ENCODE measurements at places on chromosomes 12 and 14.
A peak's percentile ranks its signal among the peaks of the same experiment; 100 is the strongest.

DNA sequence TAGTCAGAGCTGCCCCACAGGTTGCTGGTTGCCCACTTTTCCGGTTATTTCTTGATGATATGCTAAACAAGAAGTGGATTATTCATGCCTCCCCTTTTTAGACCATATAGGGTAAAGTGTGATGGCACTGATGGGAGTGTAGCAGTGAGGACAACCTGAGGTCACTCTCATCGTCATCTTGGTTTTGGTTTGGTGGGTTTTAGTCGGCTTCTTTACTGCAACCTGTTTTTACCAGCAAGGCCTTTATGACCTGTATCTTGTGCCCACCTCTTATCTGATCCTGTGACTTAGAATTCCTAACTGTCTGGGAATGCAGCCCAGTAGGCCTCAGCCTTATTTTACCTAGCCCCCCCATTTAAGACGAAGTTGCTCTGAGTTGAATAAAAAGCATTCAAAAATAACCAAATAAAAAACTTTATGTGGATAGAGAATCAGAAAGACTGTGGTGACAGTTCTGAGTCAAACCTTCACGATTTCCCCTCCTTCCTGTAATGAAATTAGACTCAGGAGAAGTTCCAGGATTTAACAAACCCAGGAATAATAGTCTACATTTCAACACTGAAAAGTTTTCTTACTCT lies 144.2 kb downstream of the PAWR start:
- DNase-seq, result peak; percentile 46

DNA sequence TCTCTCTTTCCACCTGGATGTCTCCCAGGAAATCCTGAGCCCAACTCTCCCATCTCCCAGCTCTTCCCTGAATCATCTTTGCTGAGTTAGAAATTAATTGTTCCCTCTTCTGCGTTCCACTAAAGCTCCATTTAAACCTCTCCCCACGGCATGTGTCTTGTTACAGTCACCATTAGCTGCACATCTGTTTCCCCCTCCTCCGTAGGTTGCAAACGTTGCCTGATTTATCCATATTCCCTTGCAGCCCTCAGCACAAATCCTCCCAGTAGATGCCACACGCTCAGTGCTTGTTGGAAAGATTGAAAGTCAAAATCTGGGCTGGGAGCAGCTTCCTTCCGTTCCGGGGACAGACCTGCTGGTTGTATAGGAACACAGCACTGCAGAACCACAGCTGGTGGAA lies 90.4 kb downstream of the SLC24A4 start:
- DNase-seq, result no peak

DNA sequence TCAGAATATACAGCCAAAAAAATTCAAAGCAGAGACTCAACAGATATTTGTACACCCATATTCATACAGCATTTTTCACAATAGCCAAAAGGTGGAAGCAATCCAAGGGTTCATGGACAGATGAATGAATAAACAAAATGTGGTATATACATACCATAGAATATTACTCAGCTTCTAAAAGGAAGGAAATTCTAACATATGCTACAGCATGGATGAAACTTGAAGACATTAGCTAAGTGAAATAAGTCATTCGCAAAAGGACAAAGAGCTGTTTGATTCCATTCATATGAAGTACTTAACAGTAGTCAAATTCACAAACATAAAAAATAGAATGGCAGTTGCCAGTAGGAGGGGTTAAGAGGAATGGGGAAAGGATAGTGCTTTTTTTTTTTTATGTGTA lies 91.8 kb upstream of the ARID2 start:
- peak; percentile 53 for DNase-seq

DNA sequence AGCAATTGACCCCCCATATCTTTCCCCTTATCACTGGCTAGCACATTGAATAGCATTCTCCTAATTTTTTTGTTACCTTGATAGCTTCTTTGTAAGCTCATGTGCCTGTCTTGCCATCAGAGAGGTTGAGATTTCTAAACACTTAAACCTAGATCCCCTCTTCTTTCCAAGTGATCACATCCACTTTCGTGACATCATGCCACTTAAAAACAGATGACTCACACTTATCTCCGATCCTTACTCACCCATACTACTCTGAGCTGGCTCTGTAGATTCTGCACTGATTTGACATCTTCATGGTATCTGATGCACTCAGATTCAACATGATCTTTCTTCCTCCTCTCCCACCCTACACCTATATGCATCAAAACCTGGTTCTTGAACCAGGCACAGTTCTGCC lies 10.5 kb downstream of the GPR137C start:
- DNase-seq, result peak; percentile 51

DNA sequence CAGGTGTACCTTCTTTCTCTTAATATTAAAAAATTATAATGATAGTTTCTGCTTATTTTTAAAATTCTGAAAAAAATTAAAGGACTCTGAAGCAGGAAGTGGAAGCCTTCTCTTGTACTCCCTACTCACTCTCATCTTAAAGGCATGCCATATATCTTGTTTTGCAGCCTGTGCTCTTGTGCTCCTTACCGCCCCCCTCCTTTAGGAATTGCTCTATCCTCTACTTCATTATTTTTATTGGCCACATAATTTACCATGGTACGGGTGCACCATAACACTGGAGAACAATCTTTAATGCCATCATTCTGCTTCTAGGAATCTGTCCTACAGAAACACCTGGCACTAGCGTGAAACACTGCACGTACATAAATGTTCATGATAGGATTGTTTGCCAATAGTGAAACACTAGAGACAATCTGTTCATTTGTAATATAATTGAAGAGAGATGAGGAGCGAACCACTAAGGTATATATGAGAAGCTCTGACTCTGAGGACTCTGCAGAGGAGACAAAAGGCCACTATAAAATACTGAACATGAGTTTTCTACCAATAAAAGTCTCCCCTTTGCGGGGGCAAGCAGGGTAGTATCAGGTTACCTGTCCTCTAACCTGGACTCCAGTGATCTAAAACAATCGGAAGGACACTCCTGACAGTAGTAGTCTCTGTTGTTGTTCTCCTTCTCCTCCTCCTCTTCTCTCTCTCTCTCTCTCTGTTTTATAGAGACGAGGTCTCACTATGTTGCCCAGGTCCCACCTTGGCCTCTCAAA lies 6.3 kb upstream of the NYNRIN start:
- DNase-seq, result peak; percentile 75

DNA sequence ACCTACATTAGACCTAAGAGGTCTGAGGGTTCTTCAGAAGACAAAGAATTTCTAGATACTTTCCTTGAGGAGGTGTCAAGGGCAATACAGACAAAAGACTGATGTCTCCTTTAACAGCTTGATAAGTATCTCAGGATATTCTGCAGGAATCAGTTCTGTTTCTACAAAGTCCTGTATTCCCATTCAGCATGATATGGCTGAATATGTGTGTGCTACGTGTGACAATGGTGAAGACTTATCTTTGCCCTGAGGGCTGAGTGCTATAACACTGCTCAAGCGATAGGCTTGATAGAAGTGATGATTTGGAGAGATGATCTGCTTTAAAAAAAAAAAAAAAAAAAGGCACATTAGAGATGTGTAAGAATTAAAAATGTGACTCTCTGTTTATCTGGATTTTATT lies 429.7 kb downstream of the EGLN3 start:
- no peak for DNase-seq

DNA sequence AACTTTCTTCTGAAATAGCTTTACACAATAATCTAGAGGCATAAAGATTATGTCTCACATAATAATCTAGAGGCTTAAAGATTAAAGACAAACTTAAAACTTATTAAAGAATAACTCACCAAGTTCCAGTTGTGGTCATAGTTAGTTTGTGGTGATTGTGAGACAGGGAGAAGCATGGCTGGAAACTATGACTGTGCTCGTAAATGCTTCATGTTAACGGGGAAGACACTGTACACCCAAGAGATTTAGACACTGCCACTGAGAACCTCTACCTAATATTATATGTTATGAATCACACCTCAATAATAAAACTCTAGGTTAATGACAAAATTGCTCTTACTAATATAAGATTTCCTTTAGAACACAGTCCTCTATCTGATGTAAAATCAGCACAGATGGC lies 541.6 kb downstream of the TMEM121 start:
- no peak for DNase-seq

DNA sequence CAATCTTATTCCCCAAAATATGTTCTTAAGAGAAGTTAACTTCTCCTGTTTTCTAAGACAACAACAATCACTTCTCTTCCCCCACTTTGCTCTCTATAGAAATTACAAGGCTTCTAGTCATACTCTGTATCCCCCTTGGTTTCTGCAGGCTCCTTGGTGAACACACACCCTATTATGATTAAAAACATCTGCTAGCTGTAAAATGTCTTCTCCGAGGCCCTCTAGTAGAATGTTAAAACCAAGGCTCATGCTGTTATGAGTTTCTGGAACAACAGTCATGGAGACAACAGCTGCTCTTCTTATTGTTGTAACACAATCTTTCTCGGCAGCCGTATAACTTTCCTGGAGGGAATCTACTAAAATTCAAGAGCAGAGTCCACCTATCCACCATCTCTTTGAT lies 397.5 kb upstream of the CCDC196 start:
- DNase-seq, result no peak

- DNase-seq, result peak; percentile 76
These were observed 776 bp downstream of the RDH5 start for GRCh38 chr12:55720894-55721444.

DNA sequence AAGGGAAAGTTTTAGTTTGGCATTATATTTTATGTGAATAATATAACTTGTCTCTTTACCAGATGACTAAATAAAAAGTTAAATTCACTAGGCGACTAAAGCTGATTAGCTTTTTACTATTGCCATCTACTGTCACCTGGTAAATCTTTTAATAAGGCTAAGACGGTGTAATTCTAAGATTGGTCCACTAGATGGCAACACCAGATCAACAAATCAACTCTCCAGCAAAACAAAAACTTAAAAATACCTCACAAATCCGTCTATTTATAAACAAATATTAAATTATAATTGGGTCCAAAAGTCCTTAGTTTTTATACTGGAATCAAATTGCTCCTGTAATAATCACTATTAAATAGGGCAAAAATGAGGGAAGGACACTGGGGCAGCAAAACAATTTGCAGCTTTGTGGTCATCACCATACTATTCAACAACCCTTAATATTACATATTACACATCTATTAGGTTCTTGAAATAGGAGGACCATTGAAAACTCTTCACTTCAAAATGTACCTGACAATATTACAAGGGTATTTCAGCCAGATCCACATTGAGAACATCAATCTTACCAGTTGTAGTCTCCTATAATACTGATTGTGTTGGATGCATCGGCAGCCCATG lies 47.9 kb downstream of the GALC start:
- no peak for DNase-seq

GRCh38 chr14:25394791-25395391 lies 344.9 kb upstream of the STXBP6 start:
- no peak for DNase-seq

DNA sequence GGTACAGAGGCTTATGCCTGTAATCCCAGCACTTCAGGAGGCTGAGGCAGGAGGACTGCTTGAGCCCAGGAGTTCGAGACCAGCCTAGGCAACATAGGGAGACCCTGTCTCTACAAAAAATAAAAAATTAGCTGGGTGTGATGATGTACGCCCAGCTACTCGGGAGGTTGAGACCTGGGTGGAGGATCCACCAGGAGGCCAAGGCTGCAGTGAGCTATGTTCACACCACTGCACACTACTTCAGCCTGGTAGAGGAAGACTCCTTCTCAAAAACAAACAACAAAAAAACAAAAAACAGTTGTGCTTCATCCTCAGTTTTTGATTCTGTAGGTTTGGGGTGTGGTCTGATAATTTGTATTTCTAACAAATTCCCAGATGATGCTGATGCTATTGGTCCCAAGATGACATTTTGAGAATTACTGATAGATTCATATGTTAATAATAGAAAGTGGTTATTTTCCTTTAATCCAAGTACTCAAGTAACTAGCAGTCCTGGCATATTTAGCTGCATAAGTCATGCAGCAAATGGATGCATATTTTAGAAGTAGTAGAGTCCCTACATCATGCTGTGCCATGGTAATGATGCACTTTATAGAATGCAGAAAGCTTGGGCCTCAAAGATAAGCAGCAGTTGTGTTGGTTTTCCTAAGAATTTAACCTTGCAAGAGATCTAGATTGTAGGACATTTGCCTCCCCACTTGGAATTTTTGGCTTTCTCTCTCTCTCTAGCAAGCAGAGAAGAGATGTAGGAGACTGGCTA lies 76.1 kb upstream of the PAWR start:
- peak; percentile 22 for DNase-seq

DNA sequence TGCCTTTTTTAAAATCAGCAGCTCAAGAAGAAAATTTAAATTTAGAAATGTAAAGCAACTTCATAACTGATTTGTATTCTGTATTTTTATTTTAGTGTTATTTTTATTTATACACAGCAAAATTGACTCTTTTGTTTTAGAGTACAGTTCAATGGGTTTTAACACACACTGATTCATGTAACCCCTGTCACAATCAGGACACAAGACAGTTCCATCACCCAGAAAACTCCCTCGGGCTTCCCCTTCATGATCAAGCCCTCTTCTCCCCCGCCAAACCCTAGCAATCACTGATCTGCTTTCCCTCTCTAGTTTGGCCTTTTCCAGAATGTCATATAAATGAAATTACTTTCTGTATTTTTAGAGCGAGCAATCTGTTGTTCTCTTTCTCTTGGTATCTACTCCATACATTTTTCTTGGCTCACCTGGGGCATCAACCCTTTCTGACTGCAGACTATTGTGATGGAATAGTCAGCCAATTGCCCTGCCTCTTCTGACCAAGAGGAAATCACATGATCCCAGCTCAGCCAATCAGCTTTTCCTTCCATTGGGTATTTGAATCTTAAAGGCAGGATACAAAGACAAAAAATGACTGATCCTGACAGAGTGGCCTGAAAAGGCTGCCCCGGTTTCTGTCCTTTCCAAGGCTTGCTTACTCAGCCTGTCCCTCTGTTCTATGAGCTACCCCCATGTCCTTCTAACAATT lies 5.3 kb downstream of the SLC5A8 start:
- DNase-seq, result no peak

DNA sequence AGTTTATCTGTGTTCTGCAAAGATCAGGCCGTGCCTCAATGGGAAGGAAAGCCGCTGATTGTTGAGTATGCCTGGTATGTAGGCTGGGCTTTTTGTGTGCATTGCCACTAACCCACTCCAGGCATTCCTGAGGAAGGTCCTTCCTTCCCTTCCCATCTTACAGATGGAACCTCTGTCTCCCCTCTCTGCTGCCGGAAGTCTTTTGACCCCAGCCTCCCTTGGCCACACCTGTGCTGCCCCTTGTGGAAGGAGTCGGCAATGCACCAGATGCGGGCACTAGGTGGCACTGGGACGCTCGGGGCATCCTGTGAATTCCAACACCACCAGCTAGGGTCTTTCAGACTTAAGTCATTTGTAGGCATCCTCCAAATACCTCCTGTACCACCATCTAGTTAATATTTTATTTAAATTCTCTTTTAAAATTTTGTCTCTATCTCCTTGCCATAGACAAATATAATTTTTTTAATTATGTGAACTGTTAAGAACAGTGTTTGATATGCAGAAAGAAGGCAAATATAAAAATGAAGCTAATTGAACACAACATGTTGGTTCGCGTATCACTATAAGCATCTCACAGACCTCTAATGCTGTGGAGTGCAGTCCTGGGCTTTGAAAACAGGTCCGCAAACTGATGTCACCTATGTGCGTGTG lies 99.6 kb downstream of the RIN3 start:
- DNase-seq, result no peak
